ENCODE measurements at places on chromosomes 16 and 17.

DNA sequence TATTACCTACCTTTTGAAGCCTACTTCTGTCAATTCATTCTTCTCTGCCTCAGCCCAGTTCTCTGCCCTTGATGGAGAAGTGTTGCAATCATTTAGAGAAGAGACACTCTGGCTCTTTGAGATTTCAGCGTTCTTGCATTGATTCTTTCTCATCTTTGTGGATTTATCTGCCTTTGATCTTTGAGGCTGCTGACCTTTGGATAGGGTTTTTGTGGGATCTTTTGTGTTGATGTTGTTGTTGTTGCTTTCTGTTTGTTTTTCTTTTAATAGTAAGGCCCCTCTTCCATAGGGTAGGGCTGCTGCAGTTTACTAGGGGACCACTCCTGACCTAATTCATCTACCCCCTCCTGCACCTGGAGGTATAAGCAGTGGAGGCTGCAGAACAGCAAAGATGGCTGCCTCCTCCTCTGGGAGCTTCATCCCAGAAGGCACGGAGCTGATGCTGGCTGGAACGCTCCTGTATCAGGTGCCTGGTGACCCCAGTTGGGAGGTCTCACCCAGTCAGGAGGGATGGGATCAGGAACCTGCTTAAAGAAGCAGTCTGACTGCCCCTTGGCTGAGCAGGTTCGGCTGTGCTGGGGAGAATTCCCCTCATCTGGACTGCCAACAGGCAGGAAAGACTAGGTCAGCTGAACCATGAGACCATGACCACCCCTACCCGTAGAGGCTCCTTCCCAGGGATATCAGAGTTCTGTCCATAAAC lies 28.0 kb downstream of the NFATC3 start:
- DNase-seq: no peak

DNA sequence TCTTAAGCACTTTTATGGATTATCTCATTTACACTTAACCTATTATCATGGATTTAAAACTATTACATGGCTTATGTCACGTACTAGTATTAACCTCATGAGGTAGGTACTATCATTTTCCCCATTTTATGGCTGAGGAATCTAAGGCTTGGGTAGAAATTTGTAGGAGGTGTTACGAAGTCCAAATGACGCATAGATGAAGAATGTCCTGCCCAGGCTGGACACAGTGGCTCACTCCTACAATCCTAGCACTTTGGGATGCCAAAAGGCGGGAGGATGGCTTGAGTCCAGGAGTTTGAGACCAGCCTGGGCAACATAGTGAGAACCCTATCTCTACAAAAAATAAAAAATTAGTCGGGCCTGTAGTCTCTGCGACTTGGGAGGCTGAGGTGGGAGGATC lies 4.8 kb upstream of the C1QL1 start:
- DNase-seq: no peak

GRCh38 chr17:60161598-60162330 lies 12.0 kb downstream of the CA4 start:
- DNase-seq: no peak

DNA sequence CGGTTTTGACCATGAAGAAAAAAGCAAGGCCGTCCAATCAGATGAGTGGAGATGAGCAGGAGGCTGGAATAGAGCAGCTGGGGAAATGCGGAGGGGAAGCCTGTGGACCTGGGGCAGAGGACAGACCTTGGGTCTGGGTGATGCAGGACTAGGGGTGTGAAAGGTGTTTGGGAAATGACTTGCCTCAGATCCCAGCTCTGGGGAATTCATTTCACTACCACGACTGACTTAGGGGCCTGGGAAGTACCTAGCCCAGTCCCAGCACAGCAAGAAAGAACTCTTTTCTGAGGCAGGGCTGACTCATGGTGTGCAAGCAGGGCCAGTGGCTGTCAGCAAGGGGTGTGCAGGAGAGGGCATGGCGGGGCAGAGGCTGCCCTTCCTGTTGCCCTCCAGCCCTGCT lies 14.8 kb downstream of the DNAI2 start:
- no peak for DNase-seq

DNA sequence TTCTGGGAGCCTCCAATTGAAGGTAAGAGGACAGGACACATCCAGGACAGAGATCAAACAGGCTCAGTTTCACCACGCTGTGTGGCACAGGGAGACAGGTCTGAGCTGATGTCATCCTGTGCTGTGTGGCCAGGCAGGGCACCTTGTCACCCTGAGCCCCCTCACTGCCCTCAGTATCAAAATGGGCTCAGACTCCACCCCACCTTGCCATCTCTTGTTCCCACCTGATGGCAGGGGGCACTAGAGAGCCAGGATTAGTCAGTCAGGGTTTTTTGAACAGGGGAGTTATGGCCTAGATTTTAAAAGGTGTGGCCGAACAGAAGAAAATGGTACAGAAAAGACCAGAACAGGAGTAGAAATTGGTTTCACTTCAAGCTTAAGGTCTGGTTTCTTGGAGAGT lies 2.6 kb downstream of the KAT2A start:
- no peak for DNase-seq

- peak; percentile 58 for DNase-seq
These were observed 102.0 kb downstream of the GRIN2A start for GRCh38 chr16:10080051-10080772.

DNA sequence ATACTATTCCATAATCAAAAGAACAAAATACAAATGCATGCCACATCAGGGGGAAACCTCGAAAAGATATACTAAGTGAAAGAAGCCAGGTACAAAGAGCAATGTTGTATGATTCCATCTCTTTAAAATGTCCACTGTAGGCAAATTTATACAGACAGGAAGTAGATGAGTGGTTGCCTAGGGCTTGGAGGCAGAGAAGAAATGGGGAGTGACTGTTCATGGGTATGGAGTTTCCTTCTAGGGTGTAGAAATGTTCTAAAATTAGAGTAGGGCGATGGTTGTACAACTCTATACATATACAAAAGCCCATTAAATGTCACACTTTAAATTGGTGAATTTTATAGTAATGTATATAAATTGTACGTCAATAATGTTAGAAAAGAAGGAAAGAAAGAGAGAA lies 128.1 kb downstream of the MAF start:
- no peak for DNase-seq

DNA sequence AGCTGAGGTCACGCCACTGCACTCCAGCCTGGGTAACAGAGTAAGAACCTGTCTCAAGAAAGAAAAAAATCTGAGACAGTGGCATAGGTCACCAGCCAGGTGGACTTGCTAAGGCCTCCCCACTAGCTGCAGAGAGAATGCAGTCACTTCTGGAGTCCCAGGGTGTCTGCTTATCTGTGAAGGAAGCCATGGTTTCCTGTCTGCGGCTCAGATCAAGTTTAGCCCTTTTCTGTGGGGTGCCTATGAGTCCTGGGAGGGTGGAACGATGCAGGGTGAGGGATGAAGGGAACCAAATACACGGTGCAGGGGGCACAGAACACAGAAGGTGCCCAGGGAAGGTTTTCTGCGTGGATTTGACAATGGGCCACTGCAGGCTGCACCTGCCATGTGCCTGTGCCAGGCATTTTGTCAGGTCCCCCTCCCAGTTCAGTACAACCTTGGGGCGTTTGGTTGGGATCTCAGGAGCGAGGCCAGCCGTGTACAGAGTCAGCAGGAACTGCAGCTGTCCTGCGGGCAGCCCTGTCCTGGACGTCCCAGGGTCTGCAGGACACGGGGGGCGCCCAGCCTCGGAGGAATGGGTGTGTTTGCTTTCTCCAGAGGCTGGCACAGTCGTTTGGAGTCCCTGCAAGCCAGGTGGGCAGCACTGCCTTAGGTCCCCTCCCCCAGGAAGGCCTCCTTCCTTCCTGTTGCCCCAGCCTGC lies 41.8 kb downstream of the RAB11FIP4 start:
- no peak for DNase-seq

DNA sequence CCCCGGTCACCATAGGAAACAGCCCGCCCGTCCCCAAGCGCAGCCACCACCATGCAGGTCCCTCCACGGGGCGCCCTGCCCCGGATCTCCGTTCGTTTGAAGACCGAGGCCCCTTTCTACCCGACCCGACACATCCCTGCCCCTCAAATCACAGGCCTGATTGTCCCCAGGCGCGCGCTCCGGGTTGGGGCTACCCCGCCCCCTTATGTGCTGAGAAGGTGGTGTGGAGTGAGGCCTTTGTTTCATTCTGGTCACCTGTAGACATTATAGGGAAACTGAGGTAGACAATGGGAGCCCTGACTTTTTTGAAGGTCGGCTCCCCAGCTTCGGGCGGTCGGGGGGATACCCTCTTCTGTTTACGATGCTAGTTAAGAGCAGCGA lies 763 bp upstream of the ACTG1 start:
- DNase-seq: no peak

GRCh38 chr17:77843896-77844295 lies 114.6 kb upstream of the TNRC6C start:
- no peak for DNase-seq

DNA sequence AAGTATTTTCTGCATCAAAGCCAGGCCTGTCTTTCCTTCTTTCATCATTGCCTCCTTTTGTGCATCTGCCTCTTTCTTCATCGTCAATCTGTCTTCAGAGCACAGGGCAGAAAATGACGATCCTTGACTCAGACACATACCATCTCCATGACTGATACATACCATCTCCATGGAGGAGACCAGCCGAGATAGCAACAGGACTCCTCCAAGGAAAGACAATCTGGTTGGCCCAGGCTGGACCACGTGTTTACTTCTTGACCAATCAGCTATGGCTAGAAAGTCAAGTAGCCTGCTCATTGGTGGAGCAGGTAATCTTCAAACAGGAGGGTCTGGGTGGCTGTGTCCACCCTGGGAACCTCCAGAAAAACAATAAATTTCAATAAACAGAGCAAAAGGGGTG lies 164.6 kb downstream of the CPPED1 start:
- DNase-seq: no peak

- DNase-seq: no peak
These were observed 56.7 kb downstream of the ZNF423 start for GRCh38 chr16:49799172-49799571.

- no peak for DNase-seq
These were observed 154.2 kb downstream of the KCNJ12 start for GRCh38 chr17:21530311-21530710.

GRCh38 chr17:45828171-45828570 lies 16.5 kb upstream of the SPPL2C start:
- no peak for DNase-seq

GRCh38 chr17:39563476-39563875 lies 44.2 kb downstream of the NEUROD2 start:
- DNase-seq: no peak

GRCh38 chr17:77428749-77429368 lies 288.1 kb downstream of the SEC14L1 start:
- no peak for DNase-seq

GRCh38 chr17:51819341-51820219 lies 338.9 kb downstream of the CA10 start:
- no peak for DNase-seq

- DNase-seq: no peak
These were observed 1.3 kb downstream of the RBBP6 start for GRCh38 chr16:24540602-24541210.

- no peak for DNase-seq
These were observed 27.9 kb downstream of the SDK2 start for GRCh38 chr17:73616120-73616872.

GRCh38 chr16:78179666-78180065 lies 80.2 kb downstream of the WWOX start:
- DNase-seq: no peak

GRCh38 chr17:80518392-80518791 lies 26.2 kb upstream of the RPTOR start:
- DNase-seq: no peak

GRCh38 chr17:57784226-57784895 lies 39.3 kb upstream of the CCDC182 start:
- no peak for DNase-seq

GRCh38 chr16:53456625-53457024 lies 22.4 kb downstream of the RBL2 start:
- DNase-seq: no peak

- DNase-seq: no peak
These were observed 26.4 kb upstream of the CLEC3A start for GRCh38 chr16:77995843-77996455.

Data from kidney epithelial cell (primary cell).